ENCODE measurements at places on chromosomes 5 and 9.

DNA sequence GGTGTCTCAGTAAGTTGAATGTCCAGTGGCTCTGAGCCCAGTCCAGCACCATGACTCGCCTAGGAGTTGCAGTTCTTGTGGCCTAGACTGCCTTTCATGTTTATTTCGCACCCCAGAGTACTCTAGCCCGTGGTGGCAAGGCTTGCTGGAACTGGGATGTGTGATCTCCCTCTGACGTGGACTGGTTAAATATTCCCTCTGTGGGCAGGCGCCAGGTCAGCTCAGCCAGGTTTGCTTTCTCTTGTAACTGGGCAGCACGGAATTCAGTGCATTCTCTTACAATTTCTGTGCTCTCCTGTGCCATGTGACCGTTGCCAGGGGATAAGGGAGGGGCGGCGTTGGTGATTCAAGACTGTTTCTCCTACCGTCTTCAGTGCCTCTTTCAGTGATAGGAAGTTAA, 270.8 kb downstream of the KDM4C start:
- no peak for DNase-seq

GRCh38 chr9:7273575-7273974, 515.8 kb downstream of the KDM4C start:
- DNase-seq: no peak

- DNase-seq: no peak
Observed at GRCh38 chr5:90793183-90793582, 234.6 kb downstream of the ADGRV1 start.

GRCh38 chr5:139709582-139710318, 61.6 kb downstream of the CXXC5 start:
- DNase-seq: no peak

- no peak for DNase-seq
Observed at GRCh38 chr5:72064801-72065570, 42.3 kb upstream of the MAP1B start.

Measured in urothelium cell line (cell line).